Right atrium auricular region (tissue), 2 donors: ENCODE measurements at places on chromosomes 11 and 22. TPM values are rescaled to one million over a fixed set of nuclear protein-coding genes. Genes with fewer than 3 reads are reported as not detected.
A peak's percentile ranks its signal among the peaks of the same experiment; 100 is the strongest.

The SCGB1D2 gene
- not detected for total RNA-seq

The KCNQ1OT1 gene
- total RNA-seq: 0.35 TPM

The BIK gene
- not detected for total RNA-seq

The FOSL1 gene
- total RNA-seq: 4.9 TPM

DNA sequence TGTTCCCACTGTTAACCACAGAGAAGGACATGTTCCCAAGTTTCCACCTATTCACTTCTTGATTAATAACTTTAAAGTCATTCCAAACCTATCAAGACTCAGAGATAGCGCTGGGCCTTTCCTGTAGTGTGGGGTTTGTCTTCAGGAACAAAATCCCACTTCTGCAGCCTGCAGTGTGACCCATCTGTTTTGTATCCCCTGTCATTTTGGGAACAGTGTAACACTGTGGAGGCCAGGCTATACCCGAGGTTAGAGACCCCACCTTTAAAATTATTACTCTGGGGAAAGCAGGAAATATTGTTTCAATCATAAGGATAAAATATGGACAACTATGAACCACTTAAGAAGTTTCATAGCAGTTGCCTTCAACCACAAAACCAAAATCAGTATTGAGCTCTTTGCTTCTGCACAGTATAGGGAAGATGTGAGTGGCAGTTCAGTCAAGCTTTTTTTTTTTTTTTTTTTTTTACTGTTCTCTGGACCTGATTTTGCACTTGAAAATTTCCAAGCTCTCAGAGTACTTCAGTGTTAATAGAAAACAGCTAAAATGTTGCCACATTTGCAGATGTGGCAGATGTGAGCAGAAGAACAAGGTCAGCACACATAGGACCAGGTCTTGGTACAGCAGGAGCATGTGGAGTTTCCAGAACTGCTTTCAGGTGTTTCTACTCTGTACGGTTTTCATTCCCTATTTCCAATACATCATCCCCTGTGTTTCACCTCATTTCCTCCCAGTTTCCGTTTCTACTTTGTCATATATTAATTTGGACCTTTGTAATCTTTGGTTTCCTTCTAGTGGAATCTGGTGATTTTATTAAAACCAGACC lies 121.5 kb downstream of the MAML2 start:
- peaks cover 53% of the 10 kb centered on the region for H3K4me1 ChIP-seq
- no peak for DNase-seq

DNA sequence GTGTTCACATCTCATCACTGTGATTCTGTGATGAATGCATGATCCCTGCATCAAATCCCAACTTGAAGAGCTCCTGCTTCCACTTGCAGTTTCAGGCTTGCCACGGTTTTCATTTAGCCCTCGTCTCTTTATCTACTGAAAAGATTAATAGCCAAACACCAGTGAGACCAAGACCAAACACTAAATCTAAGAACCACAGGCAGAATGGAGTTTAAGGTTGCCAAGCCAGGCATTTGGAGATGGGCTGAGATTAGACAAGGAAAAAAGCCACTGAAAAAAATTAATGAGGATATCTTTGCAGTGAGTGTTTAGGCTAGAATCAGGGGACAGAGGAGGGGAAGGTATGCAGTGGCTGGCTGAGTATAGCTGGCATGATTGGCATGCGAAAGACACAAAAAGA lies 227.2 kb upstream of the BLID start:
- peaks cover 29% of the 10 kb centered on the region for H3K4me1 ChIP-seq
- peak overlapping the region; percentile 68 for H3K27ac ChIP-seq
- no peak overlapping the region for H3K4me3 ChIP-seq
- no peaks in the 10 kb centered on the region for H3K27me3 ChIP-seq

DNA sequence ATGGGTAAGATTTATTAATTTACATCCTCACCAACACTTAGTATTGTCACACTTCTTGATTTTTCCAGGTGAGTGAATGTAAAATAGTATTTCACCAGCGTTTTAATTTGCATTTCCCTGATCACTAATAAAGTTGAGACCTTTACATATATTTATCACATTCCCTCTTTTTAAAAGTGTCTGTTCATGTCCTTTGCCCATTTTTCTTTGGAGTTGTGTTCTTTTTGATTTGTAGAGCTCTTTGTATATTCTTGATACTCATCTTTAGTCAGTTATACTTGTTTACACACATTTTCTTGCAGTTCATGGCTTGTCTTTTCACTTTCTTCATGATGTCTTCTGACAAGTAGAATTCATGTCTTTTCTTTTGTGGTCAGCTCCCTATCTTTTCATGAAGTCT lies 2.2 kb upstream of the PLAAT5 start:
- no peaks in the 10 kb centered on the region for H3K36me3 ChIP-seq
- H3K27me3 ChIP-seq: no peaks in the 10 kb centered on the region
- H3K4me1 ChIP-seq: peaks cover 23% of the 10 kb centered on the region
- H3K27ac ChIP-seq: no peak overlapping the region
- no peak overlapping the region for H3K4me3 ChIP-seq
- DNase-seq: no peak

DNA sequence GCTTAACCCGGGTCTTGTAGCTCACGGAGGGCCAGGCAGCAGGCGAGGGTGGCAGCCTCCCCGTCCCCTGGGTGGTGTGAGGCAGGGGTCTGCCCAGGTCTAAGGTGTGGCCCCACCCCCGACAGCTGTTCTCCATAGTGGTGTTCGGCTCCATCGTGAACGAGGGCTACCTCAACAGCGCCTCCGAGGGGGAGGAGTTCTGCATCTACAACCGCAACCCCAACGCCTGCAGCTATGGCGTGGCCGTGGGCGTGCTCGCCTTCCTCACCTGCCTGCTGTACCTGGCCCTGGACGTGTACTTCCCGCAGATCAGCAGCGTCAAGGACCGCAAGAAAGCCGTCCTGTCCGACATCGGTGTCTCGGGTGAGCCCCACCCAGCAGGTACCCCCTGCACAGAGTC lies 24.4 kb downstream of the SYNGR1 start:
- H3K4me1 ChIP-seq: no peaks in the 10 kb centered on the region
- H3K27me3 ChIP-seq: no peaks in the 10 kb centered on the region
- H3K36me3 ChIP-seq: peaks cover 27% of the 10 kb centered on the region
- no peak for DNase-seq
- no peak overlapping the region for H3K27ac ChIP-seq
